Uterus (tissue), 4 donors: ENCODE measurements at places on chromosomes 1 and 21. TPM values are rescaled to one million over a fixed set of nuclear protein-coding genes. Genes with fewer than 3 reads are reported as not detected.

CFAP57 gene
- 2.0 TPM for total RNA-seq

TCEA3 gene
- 20.6 TPM for total RNA-seq

FAM78B gene
- 3.3 TPM for total RNA-seq

E2F2 gene
- not detected for total RNA-seq

APCS gene
- not detected for total RNA-seq

YIPF1 gene
- total RNA-seq: 25.9 TPM

RPL5 gene
- 3,386 TPM for total RNA-seq

VANGL2 gene
- total RNA-seq: 8.2 TPM

DNA sequence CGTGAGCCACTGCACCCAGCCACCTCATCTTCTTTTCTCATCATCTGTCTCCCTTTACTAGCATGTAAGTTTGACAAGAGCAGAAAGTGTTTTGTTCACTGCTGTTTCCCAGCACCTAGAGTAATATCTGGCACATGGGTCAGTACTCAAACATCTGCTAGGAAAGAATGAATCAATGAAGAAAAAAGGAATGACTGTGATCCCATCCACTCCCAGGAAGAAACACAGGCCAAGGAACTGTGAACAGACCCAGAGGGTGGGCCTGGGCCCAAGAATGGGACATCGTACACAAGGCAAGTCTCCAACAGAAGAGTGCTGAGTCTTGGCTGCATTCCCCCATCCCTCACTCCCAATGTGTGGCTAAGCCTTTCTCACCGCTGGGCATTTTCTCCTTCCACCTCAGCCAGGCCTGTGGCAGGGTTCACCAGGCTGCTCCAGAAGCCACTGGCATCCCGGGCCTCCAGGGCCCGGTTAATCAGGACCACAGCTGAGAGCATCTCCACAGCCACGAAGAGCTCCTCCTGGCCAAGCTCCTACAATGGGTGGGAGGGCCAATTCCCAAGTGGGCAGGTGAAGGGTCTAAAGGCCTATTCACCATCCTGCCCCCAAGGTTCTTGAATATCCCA, 18.4 kb downstream of the IQGAP3 start:
- H3K4me1 ChIP-seq: no peaks in the 10 kb centered on the region
- no peak overlapping the region for H3K4me3 ChIP-seq
- no peak overlapping the region for H3K27ac ChIP-seq
- no peaks in the 10 kb centered on the region for H3K27me3 ChIP-seq

- no peaks in the 10 kb centered on the region for H3K4me1 ChIP-seq
- H3K27me3 ChIP-seq: no peaks in the 10 kb centered on the region
- H3K27ac ChIP-seq: no peak overlapping the region
Observed at GRCh38 chr1:186046437-186047211, 312.4 kb downstream of the HMCN1 start.

- no peaks in the 10 kb centered on the region for H3K4me1 ChIP-seq
- H3K27me3 ChIP-seq: no peaks in the 10 kb centered on the region
- no peaks in the 10 kb centered on the region for H3K36me3 ChIP-seq
- no peak overlapping the region for H3K4me3 ChIP-seq
Observed at GRCh38 chr1:112686835-112687234, 12.4 kb downstream of the MOV10 start.

DNA sequence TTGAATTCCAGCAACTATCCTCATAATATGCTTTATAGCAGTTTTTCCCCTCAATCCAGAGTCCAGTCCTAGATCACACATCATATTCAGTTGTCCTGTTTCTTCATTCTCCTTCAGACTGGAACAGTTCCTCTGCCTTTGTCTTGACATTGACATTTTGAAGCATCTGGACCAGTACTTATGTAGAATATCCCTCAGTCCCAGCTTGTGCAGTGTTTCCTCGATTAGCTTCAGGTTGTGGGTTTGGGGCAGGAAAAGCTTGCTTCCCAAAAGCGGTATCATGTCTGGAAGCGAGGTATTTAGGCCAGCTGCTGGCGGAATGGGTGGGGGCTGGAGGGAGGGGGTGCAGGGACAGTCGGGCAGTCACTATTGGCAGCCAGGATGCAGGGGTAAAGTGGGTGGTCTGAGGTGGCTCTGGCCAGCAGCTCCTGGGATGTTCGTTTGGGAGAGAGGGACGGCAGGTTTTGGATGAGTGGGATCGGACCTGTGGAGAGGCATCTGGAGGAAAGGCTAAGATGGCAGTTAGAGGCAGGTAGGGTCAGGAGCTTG, 6.5 kb downstream of the THEMIS2 start:
- H3K4me3 ChIP-seq: no peak overlapping the region
- H3K4me1 ChIP-seq: no peaks in the 10 kb centered on the region
- H3K36me3 ChIP-seq: no peaks in the 10 kb centered on the region
- DNase-seq: no peak

- no peaks in the 10 kb centered on the region for H3K27me3 ChIP-seq
- DNase-seq: no peak
- no peaks in the 10 kb centered on the region for H3K4me1 ChIP-seq
- H3K36me3 ChIP-seq: no peaks in the 10 kb centered on the region
- no peak overlapping the region for H3K27ac ChIP-seq
Observed at GRCh38 chr1:240559781-240560180, 52.2 kb downstream of the GREM2 start.

DNA sequence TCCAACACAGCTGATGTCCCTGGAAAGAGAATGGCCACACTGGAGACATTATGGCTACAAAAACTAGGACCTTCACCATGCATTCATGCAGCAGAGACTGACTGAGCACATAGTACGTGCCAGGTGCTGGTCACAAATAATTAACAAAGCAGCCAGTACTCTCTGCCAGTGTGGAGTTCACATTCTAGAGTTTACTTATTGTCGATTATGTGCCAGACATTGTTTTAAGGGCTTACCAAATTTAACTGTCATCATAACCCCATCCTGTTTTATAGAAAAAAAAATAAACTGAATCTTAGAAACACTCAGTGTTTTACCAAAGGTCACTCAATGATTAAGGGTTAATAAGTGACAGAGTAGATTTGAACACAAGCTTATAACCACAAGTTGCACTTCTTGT, 143.3 kb downstream of the RRAGC start:
- no peaks in the 10 kb centered on the region for H3K4me1 ChIP-seq
- DNase-seq: no peak
- no peak overlapping the region for H3K27ac ChIP-seq
- no peaks in the 10 kb centered on the region for H3K36me3 ChIP-seq
- no peaks in the 10 kb centered on the region for H3K27me3 ChIP-seq
- no peak overlapping the region for H3K4me3 ChIP-seq

GRCh38 chr1:214296860-214297745, 16.1 kb downstream of the SMYD2 start:
- no peak overlapping the region for H3K4me3 ChIP-seq
- H3K27ac ChIP-seq: no peak overlapping the region
- H3K4me1 ChIP-seq: no peaks in the 10 kb centered on the region
- no peaks in the 10 kb centered on the region for H3K27me3 ChIP-seq
- no peak for DNase-seq

DNA sequence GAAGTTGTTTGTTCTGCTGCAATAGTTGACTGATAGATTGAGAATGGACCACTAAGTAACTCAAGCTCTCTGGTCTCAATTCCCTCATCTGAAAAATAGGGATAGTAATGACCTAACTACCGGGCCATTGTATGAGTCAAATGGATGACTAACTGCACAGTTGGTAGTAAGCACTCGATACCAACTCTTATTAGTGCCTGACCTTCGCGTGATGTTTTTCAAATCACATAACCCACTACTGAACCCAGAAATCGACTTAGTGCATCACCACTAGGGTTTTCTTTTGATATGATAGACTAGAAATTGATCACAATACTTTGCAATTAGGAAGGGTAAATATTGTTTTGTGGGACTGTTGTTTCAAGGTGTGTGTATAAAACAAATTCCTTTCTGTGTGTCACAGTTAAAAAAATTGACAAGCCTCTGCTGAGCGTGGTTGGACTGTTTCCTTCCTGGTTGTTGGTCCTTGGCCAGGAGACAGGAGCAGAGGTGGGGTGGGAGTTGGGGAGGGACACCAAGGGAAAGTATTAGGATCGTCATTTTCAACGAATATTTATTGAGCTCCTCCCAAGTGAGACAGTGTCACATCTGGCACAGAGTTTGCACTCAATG, 54.0 kb upstream of the LRP8 start:
- H3K27me3 ChIP-seq: no peaks in the 10 kb centered on the region
- no peak for DNase-seq
- H3K4me3 ChIP-seq: no peak overlapping the region
- no peaks in the 10 kb centered on the region for H3K4me1 ChIP-seq

DNA sequence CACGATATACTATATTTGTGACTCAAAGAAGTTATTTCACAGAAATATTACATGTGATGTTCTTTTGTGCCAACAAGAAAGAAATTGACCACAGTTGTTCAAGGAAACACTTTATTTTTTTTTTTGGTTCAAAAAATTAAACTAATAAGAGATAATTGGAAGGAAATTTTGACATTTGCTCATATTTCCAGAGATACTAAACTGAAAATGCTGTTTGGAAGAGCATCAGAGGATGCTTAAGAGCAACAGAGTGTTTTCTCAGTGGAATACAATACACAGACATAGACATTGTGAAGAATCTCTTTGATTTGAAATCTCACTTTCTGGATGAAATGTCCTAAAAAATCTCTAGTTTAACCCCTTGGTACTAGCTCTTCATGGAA, 760.4 kb upstream of the CXADR start:
- peak overlapping the region; percentile 52 for H3K27ac ChIP-seq
- H3K4me3 ChIP-seq: no peak overlapping the region
- no peaks in the 10 kb centered on the region for H3K36me3 ChIP-seq
- H3K27me3 ChIP-seq: no peaks in the 10 kb centered on the region
- no peak for DNase-seq

- DNase-seq: no peak
- H3K27me3 ChIP-seq: no peaks in the 10 kb centered on the region
- H3K4me3 ChIP-seq: no peak overlapping the region
- no peaks in the 10 kb centered on the region for H3K36me3 ChIP-seq
Observed at GRCh38 chr1:24379733-24380315, 33.8 kb downstream of the STPG1 start.

- H3K27ac ChIP-seq: peak overlapping the region; percentile 77
- no peaks in the 10 kb centered on the region for H3K27me3 ChIP-seq
- no peak for DNase-seq
- no peak overlapping the region for H3K4me3 ChIP-seq
Observed at GRCh38 chr1:204295671-204296070, 64.1 kb downstream of the PLEKHA6 start.

DNA sequence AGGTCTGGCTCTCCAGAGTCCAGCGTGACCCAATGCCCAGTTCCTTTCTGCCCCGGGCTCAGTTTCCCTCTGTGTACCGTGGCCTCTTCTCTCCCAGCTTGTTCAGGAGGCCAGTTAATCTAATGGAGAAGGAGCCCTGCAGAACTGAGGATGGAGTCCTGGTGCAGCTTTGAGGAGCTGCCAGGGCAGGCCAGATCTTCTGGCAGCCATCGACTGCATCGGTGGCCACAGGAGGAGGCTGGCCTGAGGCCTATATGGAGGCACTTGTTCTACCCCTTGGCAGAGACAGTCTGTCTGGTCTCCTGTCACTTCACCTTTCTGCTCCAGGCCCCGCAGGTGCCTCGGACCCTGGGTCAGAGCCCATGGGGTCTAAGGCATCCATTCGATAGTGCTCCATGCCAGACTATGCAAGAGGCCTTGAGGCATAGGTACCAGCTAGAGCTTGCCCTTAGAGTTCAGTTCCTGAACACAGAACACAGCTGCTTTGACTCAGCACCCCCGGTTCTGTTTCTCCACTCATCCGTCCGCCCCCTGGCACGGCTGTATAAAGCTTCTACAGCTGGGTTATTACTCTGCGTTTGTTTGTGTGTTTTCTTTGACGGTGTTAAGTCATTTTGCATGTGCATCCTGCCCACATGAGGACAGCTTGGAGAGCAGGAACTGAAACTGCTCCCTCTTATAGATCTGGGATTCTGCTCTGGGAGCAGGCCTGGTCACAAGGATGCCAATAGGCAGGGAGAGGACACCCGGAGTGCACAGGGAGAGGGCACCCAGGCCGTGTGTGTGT, 18.5 kb upstream of the LRRN2 start:
- no peak overlapping the region for H3K4me3 ChIP-seq
- no peaks in the 10 kb centered on the region for H3K27me3 ChIP-seq
- no peak overlapping the region for H3K27ac ChIP-seq
- H3K4me1 ChIP-seq: no peaks in the 10 kb centered on the region

- no peaks in the 10 kb centered on the region for H3K27me3 ChIP-seq
- no peak overlapping the region for H3K27ac ChIP-seq
- H3K4me3 ChIP-seq: no peak overlapping the region
- no peaks in the 10 kb centered on the region for H3K4me1 ChIP-seq
- no peaks in the 10 kb centered on the region for H3K36me3 ChIP-seq
Observed at GRCh38 chr1:6975331-6976043, 190.2 kb downstream of the CAMTA1 start.

DNA sequence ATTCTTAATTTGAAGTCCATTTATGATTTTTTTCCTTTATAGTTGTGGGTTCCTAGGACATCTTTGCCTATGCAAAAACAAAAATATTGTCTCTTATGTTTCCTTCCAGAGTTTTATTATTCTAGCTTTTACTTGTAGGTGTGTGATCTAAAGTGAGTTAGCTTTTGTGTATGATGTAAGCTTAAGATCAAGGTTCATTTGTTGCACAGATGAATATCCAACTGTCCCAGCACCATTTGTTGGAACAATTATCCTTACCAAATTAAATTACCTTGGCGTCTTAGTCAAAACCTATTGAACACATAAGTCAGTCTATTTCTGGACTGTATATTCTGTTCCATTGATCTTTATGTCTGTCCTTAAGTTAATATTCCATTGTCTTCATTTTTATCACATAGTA, 337.6 kb downstream of the ZP4 start:
- no peak for DNase-seq
- H3K27ac ChIP-seq: no peak overlapping the region
- no peak overlapping the region for H3K4me3 ChIP-seq
- H3K36me3 ChIP-seq: no peaks in the 10 kb centered on the region
- H3K27me3 ChIP-seq: no peaks in the 10 kb centered on the region

DNA sequence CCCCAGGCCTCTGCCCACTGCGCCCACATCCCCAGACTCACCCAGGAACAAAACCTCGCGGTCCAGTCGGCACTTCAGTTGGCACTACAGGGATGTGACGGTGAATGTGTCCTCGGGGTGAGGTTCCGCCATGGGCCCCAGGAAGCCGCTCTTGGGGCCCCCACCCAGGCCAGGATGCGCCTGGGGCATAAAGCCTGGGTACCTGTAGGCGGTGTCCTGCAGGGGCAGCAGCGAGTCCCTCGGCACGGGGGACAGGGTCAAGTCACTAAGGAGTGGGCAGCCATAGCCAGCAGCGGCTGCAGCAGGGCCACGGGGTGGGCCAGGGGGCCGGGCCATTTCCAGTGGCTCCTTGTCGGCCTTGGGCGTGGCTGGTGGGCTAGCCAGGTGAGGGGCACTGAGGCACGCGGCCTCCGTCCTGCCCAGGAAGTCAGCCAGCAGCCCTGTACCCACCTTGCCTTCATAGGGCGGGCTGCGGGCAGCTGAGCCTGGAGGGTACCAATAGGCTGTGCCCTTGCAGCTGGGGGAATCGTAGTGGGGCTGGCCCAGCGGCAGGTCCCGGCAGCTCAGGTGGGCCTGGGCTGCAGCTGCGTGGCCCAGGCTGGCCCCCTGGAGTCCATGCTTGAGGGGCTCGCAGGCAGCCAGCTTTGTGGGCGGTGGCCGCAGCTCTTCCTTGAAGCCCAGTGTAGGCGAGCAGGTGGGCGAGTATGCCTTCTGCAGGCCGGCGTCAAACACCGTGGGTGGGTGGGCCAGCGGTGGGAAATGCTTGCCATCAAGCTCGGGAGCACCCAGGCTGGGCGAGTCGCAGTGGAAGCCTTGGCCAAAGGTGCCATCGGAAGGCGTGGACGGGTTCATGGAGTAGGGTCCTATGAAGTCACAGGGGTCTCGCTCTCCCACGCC, 56.5 kb downstream of the AHDC1 start:
- H3K36me3 ChIP-seq: no peaks in the 10 kb centered on the region
- no peak for DNase-seq
- peaks cover 33% of the 10 kb centered on the region for H3K4me1 ChIP-seq
- peak overlapping the region; percentile 81 for H3K27ac ChIP-seq
